Regular cardiac myocyte (primary cell): ENCODE measurements at places on chromosomes 3 and 15. TPM values are rescaled to one million over a fixed set of nuclear protein-coding genes. Genes with fewer than 3 reads are reported as not detected.

Gene IQCF6
- not detected in 2 replicates for total RNA-seq

Gene TTLL13
- not detected in 2 replicates for total RNA-seq

Gene IL17RD
- total RNA-seq: 1.5 and 1.7 TPM in 2 replicates

Gene RYR3
- total RNA-seq: under 0.01 and 0.19 TPM in 2 replicates

Gene UNC13C
- not detected in 2 replicates for total RNA-seq

Gene PATL2
- total RNA-seq: under 0.01 and 0.56 TPM in 2 replicates

Gene CPB1
- not detected in 2 replicates for total RNA-seq

Gene FAM162A
- total RNA-seq: 20.1 and 33.0 TPM in 2 replicates

Gene MLH1
- total RNA-seq: 33.0 and 61.5 TPM in 2 replicates

Gene DNAJA4
- 3.4 and 4.8 TPM in 2 replicates for total RNA-seq

Gene NTRK3
- 0.19 and 3.1 TPM in 2 replicates for total RNA-seq

Gene TGM4
- total RNA-seq: not detected in 2 replicates

Gene ACP3
- total RNA-seq: under 0.01 and 0.28 TPM in 2 replicates

Gene C2CD4A
- 0.28 TPM in 1 of 2 replicates, not detected in the other for total RNA-seq

Gene MNS1
- total RNA-seq: 0.85 and 4.8 TPM in 2 replicates

Gene CAMK2N2
- not detected in 2 replicates for total RNA-seq

Gene PLSCR2
- not detected in 2 replicates for total RNA-seq

Gene GOLGA6L4
- total RNA-seq: 0.19 and 1.1 TPM in 2 replicates

Gene LTF
- 0.38 and 2.0 TPM in 2 replicates for total RNA-seq

Gene SEMA7A
- total RNA-seq: 19.7 and 59.6 TPM in 2 replicates

Gene GOLGA8N
- 1.3 and 9.3 TPM in 2 replicates for total RNA-seq

Gene TMEM207
- not detected in 2 replicates for total RNA-seq

Gene VIPR1
- 7.7 and 22.8 TPM in 2 replicates for total RNA-seq

Gene OXTR
- total RNA-seq: 15.0 and 29.9 TPM in 2 replicates

Gene ATP13A4
- 0.19 and 0.56 TPM in 2 replicates for total RNA-seq

Gene NAA50
- total RNA-seq: 204 and 242 TPM in 2 replicates

Gene RARRES1
- total RNA-seq: 20.1 and 111 TPM in 2 replicates

Gene ATP13A5
- total RNA-seq: not detected in 2 replicates

Gene EPM2AIP1
- total RNA-seq: 13.2 and 14.4 TPM in 2 replicates

Gene RAB6B
- 0.19 and 1.7 TPM in 2 replicates for total RNA-seq

Gene PYGO1
- total RNA-seq: 3.8 and 8.7 TPM in 2 replicates

Gene HTR3E
- total RNA-seq: not detected in 2 replicates

Gene A4GNT
- total RNA-seq: not detected in 2 replicates

Gene CCRL2
- total RNA-seq: 0.19 and 0.28 TPM in 2 replicates

Gene GABRR3
- not detected in 2 replicates for total RNA-seq

Gene KY
- total RNA-seq: 0.56 and 0.96 TPM in 2 replicates

Gene C3orf49
- not detected in 2 replicates for total RNA-seq

Gene SGO1
- 0.56 and 9.8 TPM in 2 replicates for total RNA-seq

Gene COL6A6
- total RNA-seq: under 0.01 TPM in 2 replicates

Gene GMNC
- under 0.01 and 0.28 TPM in 2 replicates for total RNA-seq
